NCI-H1694 (cell line): ENCODE measurements at places on chromosomes 4 and X.

- no peak for DNase-seq
These were observed 102.6 kb upstream of the PDE5A start for GRCh38 chr4:119731146-119731742.

GRCh38 chr4:82799006-82799881 lies 648 bp upstream of the SCD5 start:
- DNase-seq = no peak

DNA sequence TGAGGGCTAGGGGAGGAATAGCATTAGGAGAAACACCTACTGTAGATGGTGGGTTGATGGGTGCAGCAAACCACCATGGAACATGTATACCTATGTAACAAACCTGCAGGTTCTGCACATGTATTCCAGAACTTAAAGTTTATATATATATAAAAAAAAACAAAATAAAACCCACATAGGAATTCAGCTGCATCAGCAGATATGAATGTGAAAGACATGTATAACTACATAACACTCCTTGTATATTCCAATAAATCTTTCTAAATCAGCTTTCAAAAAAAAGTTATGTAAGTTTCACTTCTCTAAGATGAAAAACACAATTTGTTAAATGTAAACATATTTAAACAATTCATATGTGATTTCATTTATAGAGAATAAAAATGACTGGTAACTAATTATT lies 6.0 kb downstream of the GC start:
- DNase-seq = no peak

GRCh38 chrX:68079961-68080360 lies 353.3 kb downstream of the OPHN1 start:
- DNase-seq = no peak

- no peak for DNase-seq
These were observed 550 bp downstream of the ADGRA3 start for GRCh38 chr4:22515145-22515887.
